ENCODE measurements at places on chromosomes 5 and 9. TPM values are rescaled to one million over a fixed set of nuclear protein-coding genes. Genes with fewer than 3 reads are reported as not detected.

The GRM6 gene
- total RNA-seq = not detected

The PTGS1 gene
- total RNA-seq = 1.3 TPM

The TRIP13 gene
- 54.3 TPM for total RNA-seq

The IFNA21 gene
- total RNA-seq = not detected

The SGCD gene
- 4.0 TPM for total RNA-seq

The ZNF608 gene
- 0.40 TPM for total RNA-seq

The WDR38 gene
- total RNA-seq = not detected

The CD14 gene
- 4.0 TPM for total RNA-seq

The SPTAN1 gene
- total RNA-seq = 130 TPM

The ATG10 gene
- total RNA-seq = 9.3 TPM

The CDH6 gene
- 0.10 TPM for total RNA-seq

The KCTD16 gene
- total RNA-seq = 0.05 TPM

The SPINK13 gene
- total RNA-seq = not detected

The GPR150 gene
- 0.08 TPM for total RNA-seq

The SLC6A18 gene
- not detected for total RNA-seq

The SH3GL2 gene
- total RNA-seq = 0.07 TPM

The ORM2 gene
- total RNA-seq = not detected

The SAXO1 gene
- not detected for total RNA-seq

The ADRA1B gene
- total RNA-seq = 8.1 TPM

The CTSV gene
- 12.4 TPM for total RNA-seq

The SLC27A6 gene
- not detected for total RNA-seq

The WWC1 gene
- 87.1 TPM for total RNA-seq

The NSG2 gene
- total RNA-seq = not detected

Data from A549 treated with DMSO at 1 μM for 4 hours (cell line).